ENCODE measurements at places on chromosomes 7 and 10. TPM values are rescaled to one million over a fixed set of nuclear protein-coding genes. Genes with fewer than 3 reads are reported as not detected.

Gene VWC2
- total RNA-seq, result 4.4 TPM

Gene SPACDR
- not detected for total RNA-seq

Gene ANKRD30A
- total RNA-seq, result not detected

Gene LEP
- total RNA-seq, result not detected

Gene CLCN1
- total RNA-seq, result not detected

Gene MORN4
- 26.0 TPM for total RNA-seq

Gene CALHM3
- not detected for total RNA-seq

All from parietal lobe (tissue), 2 donors.